CD4-positive, alpha-beta memory T cell (primary cell): ENCODE measurements at places on chromosomes 6 and 20.
A peak's percentile ranks its signal among the peaks of the same experiment; 100 is the strongest.

DNA sequence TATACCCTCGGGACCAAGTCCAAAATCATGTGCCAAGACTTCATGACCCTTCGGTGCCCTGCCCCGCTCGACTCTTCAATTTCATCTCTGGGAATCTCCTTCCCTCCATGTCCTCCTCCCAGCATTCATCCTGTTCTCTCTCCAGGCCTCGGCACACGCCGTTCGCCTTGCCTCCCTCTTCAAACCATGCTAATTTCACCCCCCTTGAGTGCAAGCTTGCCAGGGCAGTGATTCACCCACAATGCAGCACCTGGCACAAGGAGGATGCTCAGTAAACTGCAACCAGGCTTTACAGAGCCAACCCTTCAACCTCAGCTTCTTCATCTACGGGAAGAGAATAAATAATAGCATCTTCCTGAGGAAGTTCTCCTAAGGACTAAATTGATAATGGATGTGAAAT is 4.1 kb downstream of the KCNS1 start:
- no peak overlapping the region for H3K27ac ChIP-seq
- no peak for DNase-seq
- H3K4me1 ChIP-seq, result peaks cover 11% of the 10 kb centered on the region
- H3K27me3 ChIP-seq, result peaks cover 35% of the 10 kb centered on the region
- no peaks in the 10 kb centered on the region for H3K36me3 ChIP-seq

DNA sequence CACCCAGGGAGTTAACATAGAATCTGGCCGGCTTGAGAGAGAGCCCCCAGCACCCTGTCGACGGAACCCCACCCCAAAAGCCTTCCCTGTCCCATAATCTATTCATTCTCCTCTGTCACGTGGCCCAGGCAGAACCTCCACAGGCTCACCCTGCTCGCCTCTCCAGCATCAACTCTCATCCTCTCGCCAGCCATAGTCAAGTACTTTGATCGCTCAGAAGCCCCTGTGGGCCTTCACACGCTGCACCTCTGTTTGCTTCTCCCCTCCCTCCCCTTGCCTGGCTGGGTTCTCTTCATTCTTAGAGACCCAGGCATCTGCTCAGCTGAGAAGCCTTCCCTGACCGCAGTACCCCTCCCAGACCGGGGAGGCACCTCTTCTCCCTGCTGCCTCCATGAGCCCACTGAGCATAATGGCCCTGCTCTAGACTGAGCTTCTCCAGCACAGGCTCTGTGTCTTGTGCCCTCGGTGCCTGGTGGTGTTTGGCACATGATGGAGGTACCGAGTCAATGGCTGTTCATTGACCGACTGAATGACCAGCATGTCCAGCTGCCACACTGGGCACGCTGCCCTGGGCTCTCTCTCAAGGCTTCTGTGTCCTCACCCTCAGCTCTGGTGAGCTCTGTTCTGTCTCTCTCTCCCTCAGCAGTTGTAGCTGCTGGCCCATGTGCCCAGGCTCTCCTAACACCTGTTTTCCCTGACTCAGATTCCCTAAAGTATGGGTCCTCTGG is 33.7 kb downstream of the PKIG start:
- no peaks in the 10 kb centered on the region for H3K27me3 ChIP-seq
- H3K4me1 ChIP-seq, result peaks cover 34% of the 10 kb centered on the region
- no peak overlapping the region for H3K27ac ChIP-seq

DNA sequence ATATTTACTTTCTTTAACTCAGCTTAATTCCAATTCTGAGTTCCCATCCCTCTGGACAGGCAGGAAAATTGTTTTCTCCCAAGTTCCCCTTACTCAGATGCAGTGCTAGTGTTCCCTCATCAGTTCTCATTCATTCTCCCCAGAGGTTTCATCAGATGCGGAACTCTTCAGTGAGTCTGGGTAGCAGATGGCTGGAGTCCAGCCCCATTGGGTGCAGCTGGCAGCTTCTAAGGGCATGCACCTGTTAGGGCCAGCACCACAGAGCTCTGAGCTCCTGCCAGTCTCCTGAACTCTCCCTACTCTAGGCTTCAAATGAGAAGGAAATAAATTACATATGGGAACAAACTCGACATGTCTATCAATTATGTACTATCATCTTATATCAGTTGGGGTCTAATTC is 76.6 kb downstream of the SOD2 start:
- DNase-seq, result no peak
- no peak overlapping the region for H3K27ac ChIP-seq
- no peaks in the 10 kb centered on the region for H3K27me3 ChIP-seq
- H3K36me3 ChIP-seq, result no peaks in the 10 kb centered on the region
- no peak overlapping the region for H3K4me3 ChIP-seq

GRCh38 chr6:56756791-56757587 is 114.3 kb upstream of the DST start:
- no peak for DNase-seq
- no peaks in the 10 kb centered on the region for H3K27me3 ChIP-seq
- no peaks in the 10 kb centered on the region for H3K4me1 ChIP-seq
- no peak overlapping the region for H3K4me3 ChIP-seq
- no peak overlapping the region for H3K27ac ChIP-seq

DNA sequence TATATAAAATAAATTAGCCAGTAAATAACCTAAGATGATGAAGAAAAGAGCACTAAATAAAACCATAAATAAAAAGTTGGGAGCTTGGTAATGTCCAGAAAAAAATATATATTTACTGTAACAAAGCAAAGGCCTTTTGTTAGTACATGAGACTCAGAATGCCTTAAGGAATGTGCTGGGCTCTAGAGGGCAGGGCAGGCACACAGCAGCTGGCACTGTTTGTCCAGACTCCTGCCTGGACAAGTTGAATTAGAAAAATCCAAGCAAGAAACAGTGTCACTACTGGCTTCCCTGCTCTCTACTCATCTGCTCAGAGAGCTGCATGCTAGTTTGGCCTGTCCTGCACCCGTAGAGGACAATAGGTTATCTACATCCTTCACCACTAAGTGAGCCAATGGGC is 8.8 kb downstream of the DEFB129 start:
- no peaks in the 10 kb centered on the region for H3K36me3 ChIP-seq
- H3K27me3 ChIP-seq, result no peaks in the 10 kb centered on the region
- no peak overlapping the region for H3K4me3 ChIP-seq
- peaks cover 20% of the 10 kb centered on the region for H3K4me1 ChIP-seq
- no peak for DNase-seq

DNA sequence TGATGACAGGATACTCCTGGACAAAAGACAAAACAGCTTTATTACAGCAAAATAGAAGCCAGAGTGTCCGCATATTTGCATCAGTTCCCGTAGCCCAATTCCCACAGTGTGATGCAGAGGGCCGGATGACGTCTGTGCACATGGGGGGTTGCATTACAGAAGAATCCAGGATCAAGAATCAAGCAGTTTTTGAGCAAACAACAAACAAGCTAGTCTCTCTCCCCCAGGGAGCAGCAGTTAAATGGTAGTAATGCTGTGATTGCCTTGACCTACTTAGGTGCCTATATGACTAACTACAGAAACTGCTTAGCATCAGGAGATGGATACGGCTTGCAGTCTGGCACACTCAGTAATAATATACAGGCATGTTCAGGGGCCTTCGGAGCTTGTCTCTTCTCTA is 3.2 kb upstream of the SDHAF4 start:
- H3K27me3 ChIP-seq, result no peaks in the 10 kb centered on the region
- H3K36me3 ChIP-seq, result no peaks in the 10 kb centered on the region
- peaks cover 18% of the 10 kb centered on the region for H3K4me1 ChIP-seq
- no peak overlapping the region for H3K27ac ChIP-seq

DNA sequence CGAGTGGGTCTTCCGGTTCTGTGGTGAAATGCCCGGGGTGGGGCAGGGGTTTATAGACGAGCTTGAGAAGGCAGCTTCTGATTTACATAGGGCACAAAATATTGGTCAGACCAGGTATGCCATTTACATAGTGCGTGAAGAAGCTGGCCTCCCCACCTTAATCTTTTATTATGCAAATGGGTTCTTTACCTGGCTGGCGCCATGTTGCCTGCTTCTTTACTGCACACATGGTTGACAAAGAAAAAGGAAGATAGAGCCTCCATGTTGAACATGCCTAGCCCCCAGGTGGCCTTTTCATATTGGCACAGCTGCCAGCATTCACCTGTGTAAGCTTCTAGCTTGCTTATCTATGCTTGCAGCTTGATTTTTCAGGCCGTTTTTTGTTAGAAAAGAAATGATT is 276.2 kb downstream of the PHACTR1 start:
- H3K27ac ChIP-seq, result no peak overlapping the region
- H3K36me3 ChIP-seq, result no peaks in the 10 kb centered on the region
- H3K27me3 ChIP-seq, result peaks cover 4% of the 10 kb centered on the region
- DNase-seq, result no peak
- H3K4me3 ChIP-seq, result no peak overlapping the region
- H3K4me1 ChIP-seq, result no peaks in the 10 kb centered on the region

DNA sequence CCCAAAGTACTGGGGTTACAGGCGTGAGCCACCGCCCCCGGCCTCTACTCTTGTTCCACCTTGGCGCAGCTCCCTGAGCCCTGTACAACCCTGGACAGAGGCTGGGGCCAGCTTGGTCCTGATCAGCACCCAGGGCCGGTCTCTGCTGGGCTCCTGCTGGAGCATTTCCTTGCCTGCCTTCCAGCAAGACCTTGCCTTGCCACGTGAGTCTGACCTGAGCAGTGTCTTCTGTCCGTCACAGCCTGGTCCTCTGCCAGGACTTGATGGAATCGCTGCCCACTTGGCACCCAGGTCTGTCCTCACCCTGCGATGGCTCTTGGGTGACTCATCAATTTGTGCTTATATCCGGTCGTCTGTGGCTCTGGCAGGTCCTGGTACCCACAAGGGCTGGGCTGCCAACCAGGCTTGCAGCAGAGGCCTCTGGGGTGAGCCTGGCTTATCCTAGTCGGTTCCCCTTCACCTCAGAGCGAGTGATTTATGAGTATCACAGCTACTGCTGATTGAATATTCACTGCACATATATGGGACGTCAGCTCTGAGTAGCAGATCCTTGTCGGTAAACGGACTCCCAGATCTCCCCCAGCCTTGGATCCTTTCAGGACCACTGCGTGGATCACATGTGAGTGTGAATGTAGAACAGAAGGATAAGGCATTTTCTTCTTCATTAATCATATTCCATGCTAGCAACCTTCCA is 10.1 kb upstream of the SULF2 start:
- no peak overlapping the region for H3K27ac ChIP-seq
- no peak overlapping the region for H3K4me3 ChIP-seq
- H3K27me3 ChIP-seq, result no peaks in the 10 kb centered on the region
- no peaks in the 10 kb centered on the region for H3K4me1 ChIP-seq
- H3K36me3 ChIP-seq, result no peaks in the 10 kb centered on the region
- DNase-seq, result no peak

GRCh38 chr6:131952886-131953509 is 1.8 kb upstream of the CCN2 start:
- no peaks in the 10 kb centered on the region for H3K36me3 ChIP-seq
- peaks cover 8% of the 10 kb centered on the region for H3K27me3 ChIP-seq
- H3K4me1 ChIP-seq, result peaks cover 7% of the 10 kb centered on the region
- no peak for DNase-seq
- no peak overlapping the region for H3K4me3 ChIP-seq
- H3K27ac ChIP-seq, result no peak overlapping the region

DNA sequence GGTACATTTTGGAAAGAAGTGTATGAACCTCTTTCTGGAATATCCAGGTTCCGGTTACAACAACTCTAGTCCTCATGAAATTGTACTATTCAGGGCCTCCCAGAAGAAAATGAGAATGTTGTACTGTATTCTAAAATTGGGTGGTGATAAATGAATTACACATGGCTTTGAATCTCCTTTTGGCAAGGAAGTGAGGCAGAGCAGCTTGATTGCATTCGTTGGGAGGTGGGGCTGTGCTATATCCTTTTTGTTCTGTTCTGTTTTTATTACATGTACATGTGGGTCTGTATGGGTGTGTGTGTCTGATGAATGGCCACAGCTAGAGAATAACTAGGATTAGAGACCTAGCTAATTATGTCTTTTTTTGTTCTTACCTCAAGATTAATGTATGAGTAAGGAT is 37.8 kb upstream of the SNRPB2 start:
- H3K4me1 ChIP-seq, result no peaks in the 10 kb centered on the region
- H3K4me3 ChIP-seq, result no peak overlapping the region
- no peaks in the 10 kb centered on the region for H3K27me3 ChIP-seq
- H3K36me3 ChIP-seq, result no peaks in the 10 kb centered on the region
- no peak for DNase-seq
- H3K27ac ChIP-seq, result no peak overlapping the region

GRCh38 chr20:58634521-58635278 is 16.4 kb upstream of the STX16 start:
- no peak overlapping the region for H3K27ac ChIP-seq
- H3K4me3 ChIP-seq, result peak overlapping the region; percentile 23
- peaks cover 12% of the 10 kb centered on the region for H3K4me1 ChIP-seq
- no peaks in the 10 kb centered on the region for H3K27me3 ChIP-seq
- no peak for DNase-seq

GRCh38 chr20:36202891-36203338 is 33.4 kb upstream of the AAR2 start:
- no peaks in the 10 kb centered on the region for H3K27me3 ChIP-seq
- H3K4me1 ChIP-seq, result peaks cover 3% of the 10 kb centered on the region
- H3K4me3 ChIP-seq, result no peak overlapping the region
- H3K27ac ChIP-seq, result no peak overlapping the region
- no peaks in the 10 kb centered on the region for H3K36me3 ChIP-seq

- no peaks in the 10 kb centered on the region for H3K27me3 ChIP-seq
- DNase-seq, result no peak
- H3K27ac ChIP-seq, result no peak overlapping the region
- no peaks in the 10 kb centered on the region for H3K4me1 ChIP-seq
These were observed 65.5 kb upstream of the AFDN start for GRCh38 chr6:167760979-167761793.

DNA sequence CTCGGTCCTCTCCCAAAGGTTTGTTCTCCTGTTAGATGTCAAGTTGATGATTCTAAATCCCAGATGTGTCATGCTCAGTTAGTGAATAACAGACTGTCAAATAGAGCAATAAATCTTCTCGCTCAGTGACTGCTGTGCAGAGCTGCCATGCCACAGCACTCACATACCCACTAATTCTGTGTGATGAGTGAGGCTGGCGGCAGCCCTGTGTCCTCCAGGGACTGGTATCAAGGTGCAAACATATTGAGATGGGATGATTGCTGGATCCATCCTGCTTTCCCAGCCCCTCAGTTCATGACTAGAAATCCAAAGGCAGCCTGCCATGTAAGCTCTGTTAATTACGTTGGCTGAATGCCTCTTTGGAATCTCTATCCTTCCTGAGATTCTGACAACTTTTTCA is 103.9 kb downstream of the OLIG3 start:
- H3K4me3 ChIP-seq, result no peak overlapping the region
- no peaks in the 10 kb centered on the region for H3K27me3 ChIP-seq
- DNase-seq, result no peak
- no peaks in the 10 kb centered on the region for H3K36me3 ChIP-seq

- no peak for DNase-seq
- no peaks in the 10 kb centered on the region for H3K27me3 ChIP-seq
- no peaks in the 10 kb centered on the region for H3K36me3 ChIP-seq
- H3K4me3 ChIP-seq, result no peak overlapping the region
- H3K27ac ChIP-seq, result no peak overlapping the region
- no peaks in the 10 kb centered on the region for H3K4me1 ChIP-seq
These were observed 3.1 kb upstream of the CCM2L start for GRCh38 chr20:32006841-32007786.

GRCh38 chr20:13261460-13262301 is 40.6 kb downstream of the ISM1 start:
- H3K27me3 ChIP-seq, result no peaks in the 10 kb centered on the region
- no peaks in the 10 kb centered on the region for H3K36me3 ChIP-seq
- H3K4me1 ChIP-seq, result no peaks in the 10 kb centered on the region
- DNase-seq, result peak; percentile 66
- H3K27ac ChIP-seq, result no peak overlapping the region
